ENCODE measurements at places on chromosomes 1 and 21.

- DNase-seq: no peak
Observed at GRCh38 chr21:26773058-26773457, 72.2 kb downstream of the ADAMTS1 start.

- no peak for DNase-seq
Observed at GRCh38 chr1:228944935-228945371, 209.7 kb downstream of the RHOU start.

DNA sequence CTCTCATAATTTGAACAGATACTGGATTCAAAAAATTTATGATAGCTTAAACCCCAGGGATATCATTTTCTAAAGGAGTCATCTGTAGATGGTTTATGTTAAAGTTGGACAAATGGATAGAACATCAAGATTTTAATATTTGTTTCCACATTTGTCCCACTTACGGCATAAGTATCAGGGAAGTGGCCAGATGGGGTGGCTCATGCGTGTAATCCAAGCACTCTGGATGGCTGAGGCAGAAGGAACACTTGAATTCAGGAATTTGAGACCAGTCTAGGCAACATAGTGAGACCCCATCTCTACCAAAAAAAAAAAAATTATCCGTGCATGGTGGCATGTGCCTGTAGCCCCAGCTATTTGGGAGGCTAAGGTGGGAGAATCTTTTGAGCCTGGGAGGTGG lies 229.1 kb downstream of the GPR52 start:
- DNase-seq: no peak

- DNase-seq: no peak
Observed at GRCh38 chr1:23013657-23014056, 2.0 kb downstream of the TEX46 start.

GRCh38 chr1:67211589-67212563 lies 45.6 kb downstream of the IL23R start:
- no peak for DNase-seq

DNA sequence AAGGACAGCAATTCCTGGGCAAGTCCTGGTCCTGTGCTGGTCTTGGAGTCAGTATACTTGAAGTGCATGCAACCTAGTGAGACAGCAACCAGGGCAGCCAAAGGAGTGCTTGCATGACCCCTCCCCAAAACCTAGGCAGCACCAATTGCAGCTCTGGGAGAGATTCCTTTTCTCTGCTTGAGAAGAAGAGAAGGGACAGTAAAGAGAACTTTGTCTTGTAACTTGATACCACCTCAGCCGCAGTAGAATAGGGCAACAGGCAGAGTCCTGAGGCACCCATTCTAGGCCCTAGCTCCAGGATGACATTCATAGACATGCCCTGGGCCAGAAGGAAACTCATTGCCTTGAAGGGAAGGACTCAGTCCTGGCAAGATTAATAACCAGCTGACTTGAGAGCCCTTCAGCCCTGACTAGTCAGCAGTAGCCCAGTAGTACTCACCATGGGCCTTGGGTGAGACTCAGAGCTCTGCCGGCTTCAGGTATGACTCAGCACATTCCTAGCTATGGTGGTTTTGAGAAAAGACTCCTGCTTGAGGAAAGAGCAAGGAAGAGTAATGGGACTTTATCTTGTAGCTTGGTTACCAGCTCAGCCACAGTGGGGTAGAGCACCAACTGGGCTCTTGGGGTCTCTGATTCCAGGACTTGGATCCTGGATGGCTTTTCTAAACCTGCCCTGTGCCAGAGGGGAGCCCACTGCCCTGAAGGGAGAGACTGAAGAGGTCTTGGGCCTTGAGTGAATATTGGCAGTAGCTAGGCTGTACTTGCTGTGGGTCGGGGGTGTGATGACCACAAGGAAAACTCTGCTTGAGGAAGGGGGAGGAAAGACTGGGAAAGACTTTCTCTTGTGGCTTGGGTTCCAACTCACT lies 51.7 kb upstream of the ACADM start:
- DNase-seq: no peak

- DNase-seq: no peak
Observed at GRCh38 chr1:113027449-113027848, 45.5 kb upstream of the LRIG2 start.

DNA sequence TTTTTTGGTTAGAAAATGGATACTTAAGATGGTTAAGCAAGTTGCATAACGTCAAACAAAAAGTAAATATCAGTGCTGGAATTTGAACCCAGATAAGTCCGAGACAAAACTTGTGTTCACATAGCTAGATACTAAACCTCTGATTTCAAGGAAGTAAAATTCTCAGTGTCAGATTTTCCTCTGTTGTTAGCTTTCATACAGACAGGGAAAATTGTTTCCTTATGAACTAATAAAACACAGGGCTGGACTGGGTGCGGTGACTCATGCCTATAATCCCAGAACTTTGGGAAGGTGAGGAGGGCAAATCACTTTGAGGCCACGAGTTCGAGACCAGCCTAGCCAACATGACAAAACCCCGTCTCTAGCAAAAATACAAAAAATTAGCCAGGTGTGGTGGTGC lies 51.3 kb downstream of the PCNX2 start:
- no peak for DNase-seq

DNA sequence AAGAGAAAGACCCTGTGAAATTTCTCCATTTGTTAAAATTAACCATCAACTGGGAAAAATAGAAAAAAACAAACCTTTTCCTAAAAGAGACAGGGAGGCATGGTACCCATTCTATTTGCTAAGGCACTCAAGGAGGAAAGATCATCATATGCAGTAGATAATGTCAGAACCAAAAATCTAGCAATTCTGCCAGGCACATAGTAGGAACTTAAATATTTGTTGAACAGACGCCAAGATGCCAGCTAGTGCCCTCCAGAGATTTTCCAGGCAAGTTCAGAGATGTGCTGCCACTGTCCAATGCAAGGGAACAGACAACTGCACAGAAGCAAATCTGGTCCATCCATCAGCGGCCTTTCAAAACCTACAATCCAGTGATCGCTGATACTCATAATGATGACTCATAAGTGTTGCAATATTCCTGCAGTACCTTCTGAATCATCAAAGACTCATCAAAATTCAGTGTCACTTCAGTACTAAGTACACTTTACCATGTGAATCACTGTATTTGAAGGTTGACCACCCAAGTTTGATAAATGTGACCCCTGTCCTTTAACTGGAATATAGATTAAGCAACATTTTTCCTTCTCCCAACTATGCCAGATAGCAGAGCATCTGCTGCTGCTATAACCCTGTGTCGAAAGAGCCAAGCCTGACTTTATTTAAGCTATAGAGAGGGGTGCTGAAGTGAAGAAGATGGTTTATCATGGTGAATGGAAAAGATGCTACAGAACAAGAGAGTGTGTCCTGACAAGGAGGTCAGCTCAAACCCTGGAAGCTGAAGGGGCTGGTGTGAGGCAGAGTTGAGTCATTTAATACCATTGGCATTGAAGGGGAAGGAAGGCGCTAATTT lies 99.1 kb downstream of the MT1HL1 start:
- DNase-seq: no peak

- DNase-seq: no peak
Observed at GRCh38 chr1:177190308-177190970, 19.7 kb downstream of the BRINP2 start.

- no peak for DNase-seq
Observed at GRCh38 chr1:173347282-173347818, 129.8 kb upstream of the PRDX6 start.

DNA sequence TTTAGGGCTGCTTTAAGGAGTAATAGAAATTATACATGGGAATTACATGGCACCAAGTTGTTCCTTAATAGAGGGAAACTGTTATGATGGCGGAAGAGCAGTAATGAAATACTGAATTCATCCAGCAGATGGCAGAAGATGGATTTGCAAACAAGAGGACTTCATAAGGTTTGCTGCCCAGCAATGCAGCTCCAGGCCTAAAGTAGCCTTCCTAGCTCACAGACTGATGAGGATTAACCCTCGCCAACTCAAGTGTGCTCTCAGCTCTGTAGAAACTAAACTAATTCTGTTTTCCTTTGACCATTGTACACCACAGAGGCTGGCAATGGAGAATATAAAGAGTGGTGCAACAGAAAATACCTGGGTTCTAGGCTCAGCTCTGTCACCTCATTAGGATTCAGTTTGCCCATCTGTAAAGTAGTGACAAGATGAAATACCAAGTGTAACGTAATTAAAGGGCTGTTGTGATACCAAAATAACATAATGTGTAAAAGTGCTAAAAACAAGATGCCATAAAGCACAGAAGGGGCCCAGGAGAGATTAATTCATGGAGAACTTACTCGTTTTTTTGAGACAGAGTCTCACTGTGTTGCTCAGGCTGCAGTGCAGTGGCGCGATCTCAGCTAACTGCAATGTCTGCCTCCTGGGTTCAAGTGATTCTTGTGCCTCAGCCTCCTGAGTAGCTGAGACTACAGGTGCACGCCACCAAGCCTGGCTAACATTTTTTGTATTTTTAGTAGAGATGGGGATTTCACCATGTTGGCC lies 102.4 kb upstream of the SERBP1 start:
- peak; percentile 70 for DNase-seq

- no peak for DNase-seq
Observed at GRCh38 chr1:29344336-29344735, 108.0 kb downstream of the PTPRU start.

DNA sequence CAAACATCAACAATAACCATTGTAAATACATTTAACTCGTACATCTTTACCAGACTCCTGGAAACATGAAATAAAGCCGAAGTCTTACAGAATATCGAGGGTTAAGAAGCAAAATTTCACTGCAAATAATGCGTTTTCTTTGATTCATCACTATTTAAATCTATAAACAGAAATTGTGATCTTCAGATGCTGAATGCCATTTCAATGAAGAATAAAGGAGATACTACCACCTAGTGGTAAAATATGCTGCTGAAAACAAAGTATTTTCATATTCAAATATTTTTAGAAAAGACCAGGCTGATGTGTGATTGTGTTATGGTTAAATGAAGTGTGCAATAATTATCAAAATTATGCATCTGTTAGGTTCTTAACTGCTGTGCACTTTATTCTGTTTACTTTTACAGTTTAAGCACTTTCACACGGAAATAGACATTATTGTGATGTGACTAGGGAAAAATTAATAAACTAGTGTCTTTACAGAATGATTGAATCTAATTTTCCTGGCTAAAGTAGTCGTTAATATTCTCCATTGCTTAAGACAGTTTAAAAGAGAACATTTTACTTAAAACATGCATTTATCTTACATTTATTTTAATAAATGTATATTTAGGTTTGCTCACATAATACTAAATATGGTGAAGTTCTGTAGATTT lies 1093.1 kb downstream of the MRPL39 start:
- DNase-seq: peak; percentile 16

- no peak for DNase-seq
Observed at GRCh38 chr1:247204177-247204647, 32.4 kb upstream of the ZNF124 start.

GRCh38 chr21:32426592-32427051 lies 14.1 kb downstream of the EVA1C start:
- DNase-seq: no peak

DNA sequence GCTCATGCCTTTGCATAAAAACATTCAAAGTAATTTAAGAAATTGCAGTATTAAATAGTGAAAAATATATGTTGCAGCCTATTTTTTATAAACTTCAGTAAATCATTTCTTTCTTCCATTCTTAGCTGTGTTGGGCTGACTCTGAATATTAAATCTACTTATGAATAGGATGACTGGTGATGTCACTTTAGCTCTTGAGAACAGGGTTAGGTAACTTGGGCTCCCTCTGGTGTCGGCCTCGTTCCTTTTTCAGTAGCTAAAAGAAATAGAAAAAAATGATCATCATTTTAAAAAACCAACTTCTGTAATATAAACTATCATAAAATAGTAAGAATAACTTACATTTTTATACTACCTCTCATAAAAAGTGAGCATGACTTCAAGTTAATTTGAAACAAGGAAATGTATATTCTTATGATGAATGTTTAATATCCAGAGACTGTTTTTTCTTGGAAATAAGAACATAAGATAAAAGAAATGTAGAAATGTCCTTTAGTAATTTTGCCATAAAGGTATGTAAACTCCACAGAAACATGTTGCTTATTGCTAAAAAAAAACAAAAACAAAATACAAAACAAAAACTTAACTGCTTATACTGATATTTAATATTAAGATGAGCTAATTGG lies 26.8 kb upstream of the NCAM2 start:
- peak; percentile 65 for DNase-seq

GRCh38 chr1:6960860-6961259 lies 175.6 kb downstream of the CAMTA1 start:
- DNase-seq: no peak

DNA sequence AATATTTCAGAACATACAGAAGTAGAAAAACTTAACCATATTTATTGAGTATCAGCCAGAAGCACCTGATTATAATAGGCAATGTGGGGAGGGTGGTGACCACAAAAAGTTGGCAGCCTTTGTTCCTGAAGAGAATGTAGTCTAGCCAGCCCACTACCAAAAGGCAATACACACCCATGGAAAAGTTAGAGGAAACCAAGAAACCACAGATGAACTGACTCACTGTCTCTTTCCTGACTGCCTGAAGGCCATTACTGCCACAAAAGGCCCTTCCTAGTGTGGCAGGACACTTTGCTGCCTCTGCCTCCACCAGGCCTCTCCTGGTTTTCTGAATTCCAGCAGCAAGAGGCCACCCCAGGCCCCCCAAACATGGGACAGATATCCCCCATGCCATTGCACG lies 14.6 kb upstream of the PROX1 start:
- DNase-seq: no peak

GRCh38 chr1:151166505-151166956 lies 587 bp downstream of the SCNM1 start:
- DNase-seq: peak; percentile 47

DNA sequence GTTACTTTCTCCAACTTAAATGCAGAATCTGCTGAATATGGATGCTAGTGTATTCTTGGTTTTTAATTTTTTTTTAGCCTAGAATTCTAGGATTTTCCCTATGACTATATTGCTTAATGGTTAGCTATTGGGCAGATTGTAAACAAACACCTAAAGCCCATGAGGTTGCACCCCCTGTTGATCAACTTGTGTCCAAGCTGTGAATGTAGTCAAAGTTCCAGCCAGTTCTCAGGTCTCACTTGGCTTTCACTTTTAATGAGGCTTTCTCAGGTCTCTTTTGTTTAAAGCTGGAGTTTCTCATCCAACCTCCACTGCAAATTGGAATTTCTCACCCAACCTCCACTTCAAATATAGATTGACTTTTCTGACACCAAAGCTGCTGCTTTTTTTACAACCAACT lies 35.9 kb downstream of the FCER1A start:
- DNase-seq: no peak

GRCh38 chr1:10253755-10254154 lies 43.4 kb downstream of the KIF1B start:
- peak; percentile 44 for DNase-seq

- no peak for DNase-seq
Observed at GRCh38 chr1:197127246-197127912, 19.1 kb downstream of the ASPM start.
